ENCODE measurements at places on chromosomes 4 and X.

GRCh38 chr4:160371446-160371845 is 1268.6 kb downstream of the RAPGEF2 start:
- DNase-seq: no peak
- H3K27me3 ChIP-seq: no peaks in the 10 kb centered on the region
- H3K27ac ChIP-seq: no peak overlapping the region
- no peaks in the 10 kb centered on the region for H3K36me3 ChIP-seq
- no peaks in the 10 kb centered on the region for H3K4me1 ChIP-seq

GRCh38 chr4:102825261-102826091 is 1.9 kb downstream of the UBE2D3 start:
- DNase-seq: peak; percentile 34
- peaks cover 53% of the 10 kb centered on the region for H3K4me1 ChIP-seq
- H3K27me3 ChIP-seq: no peaks in the 10 kb centered on the region
- H3K36me3 ChIP-seq: peaks cover 25% of the 10 kb centered on the region
- H3K27ac ChIP-seq: no peak overlapping the region

GRCh38 chr4:13911256-13911655 is 283.7 kb upstream of the BOD1L1 start:
- no peak overlapping the region for H3K4me3 ChIP-seq
- no peak overlapping the region for H3K27ac ChIP-seq
- H3K36me3 ChIP-seq: no peaks in the 10 kb centered on the region
- DNase-seq: no peak

DNA sequence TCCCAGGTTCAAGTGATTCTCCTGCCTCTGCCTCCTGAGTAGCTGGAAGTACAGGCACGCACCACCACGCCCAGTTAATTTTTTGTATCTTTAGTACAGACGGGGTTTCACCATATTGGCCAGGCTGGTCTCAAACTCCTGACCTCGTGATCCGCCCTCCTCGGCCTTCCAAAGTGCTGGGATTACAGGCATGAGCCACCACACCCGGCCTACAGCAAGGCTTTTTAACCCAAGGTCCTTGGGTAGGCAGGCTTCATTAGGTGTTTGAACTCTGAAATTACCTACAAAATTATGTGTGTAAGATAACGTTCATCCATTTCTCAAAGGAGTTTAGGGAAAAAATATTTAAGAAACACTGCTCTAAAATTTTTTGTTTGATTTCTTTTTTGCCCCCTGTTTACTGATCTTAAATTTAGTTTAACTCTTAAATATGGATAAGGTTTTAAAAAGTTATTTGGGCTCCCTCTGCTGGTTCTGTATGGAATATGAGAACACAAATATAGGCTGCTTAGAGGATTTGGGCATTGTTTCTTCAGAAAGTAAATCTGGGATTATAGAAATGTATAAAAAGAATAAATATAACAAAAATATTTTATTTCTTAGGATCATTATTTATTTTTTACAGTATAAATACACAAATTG is 92.8 kb downstream of the CBR4 start:
- no peak overlapping the region for H3K27ac ChIP-seq
- H3K4me3 ChIP-seq: no peak overlapping the region
- no peaks in the 10 kb centered on the region for H3K27me3 ChIP-seq
- H3K36me3 ChIP-seq: no peaks in the 10 kb centered on the region
- H3K4me1 ChIP-seq: no peaks in the 10 kb centered on the region
- DNase-seq: no peak
